ENCODE measurements at places on chromosomes 3 and 15.

- DNase-seq = no peak
Measured at GRCh38 chr3:189744235-189744634, 113.0 kb downstream of the TP63 start.

DNA sequence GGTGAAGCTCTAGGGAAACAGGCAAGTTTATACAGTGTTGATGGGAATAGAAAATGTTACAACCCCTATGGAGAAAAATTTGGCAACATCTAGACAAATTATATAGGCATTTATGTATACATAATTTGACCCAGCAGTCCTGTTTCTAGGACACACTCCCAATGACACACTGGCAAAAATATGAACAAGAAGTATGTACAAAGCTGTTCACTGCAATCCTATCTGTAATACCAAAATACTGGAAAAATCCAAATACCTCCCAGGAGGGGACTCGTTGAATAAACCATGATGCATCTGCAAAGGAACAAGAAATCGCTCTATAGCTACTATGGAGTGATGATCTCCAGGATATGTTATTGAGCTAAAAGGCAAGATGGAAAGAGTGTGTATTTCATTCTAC lies 8.5 kb downstream of the BFSP2 start:
- no peak for DNase-seq

- no peak for DNase-seq
Measured at GRCh38 chr3:9937486-9938238, 4.0 kb downstream of the CRELD1 start.

- DNase-seq = no peak
Measured at GRCh38 chr3:195768414-195768813, 43.3 kb downstream of the MUC4 start.

- no peak for DNase-seq
Measured at GRCh38 chr3:169710619-169711018, 47.1 kb upstream of the MECOM start.

DNA sequence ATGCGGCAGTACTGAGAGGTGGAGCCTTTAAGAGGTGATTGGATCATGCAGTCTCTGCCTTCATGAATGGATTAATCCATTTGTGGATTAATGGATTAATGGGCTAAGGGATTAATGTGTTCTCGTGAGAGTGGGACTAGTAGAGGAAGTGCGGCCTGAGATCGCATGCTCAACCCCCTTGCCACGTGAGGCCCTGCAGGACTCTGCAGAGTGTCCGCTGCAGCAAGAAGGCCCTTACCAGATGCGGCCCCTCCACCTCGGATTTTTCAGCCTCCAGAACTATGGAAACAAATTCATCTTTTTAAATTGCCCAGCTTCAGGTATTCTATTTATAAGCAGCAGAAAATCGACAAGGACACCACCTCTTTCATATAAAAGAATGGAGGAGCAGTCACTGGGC lies 148.8 kb downstream of the TPRA1 start:
- no peak for DNase-seq

- peak; percentile 66 for DNase-seq
Measured at GRCh38 chr3:77038468-77038929, 1.4 kb upstream of the ROBO2 start.

DNA sequence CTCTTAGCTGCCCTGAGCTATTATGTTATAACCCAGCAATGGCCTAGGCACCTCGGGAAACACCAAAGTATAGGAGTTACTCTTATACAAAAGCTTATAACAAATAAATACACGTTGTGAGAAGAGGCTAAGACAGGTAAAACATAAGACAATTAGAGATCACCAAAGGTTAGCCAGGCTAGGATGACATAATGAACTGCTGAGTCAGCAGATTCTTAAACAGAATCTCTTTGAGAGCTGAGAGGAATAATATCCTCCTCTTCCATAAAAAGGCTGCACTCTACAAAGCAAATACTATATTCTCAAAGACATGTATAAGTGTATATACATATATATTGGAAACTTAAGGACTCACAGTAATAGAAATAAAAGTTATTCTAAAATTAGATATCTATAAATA lies 37.2 kb downstream of the GOLIM4 start:
- DNase-seq = no peak

- DNase-seq = no peak
Measured at GRCh38 chr3:77045686-77046085, 5.8 kb downstream of the ROBO2 start.

- DNase-seq = no peak
Measured at GRCh38 chr3:195226900-195227447, 44.0 kb downstream of the XXYLT1 start.

DNA sequence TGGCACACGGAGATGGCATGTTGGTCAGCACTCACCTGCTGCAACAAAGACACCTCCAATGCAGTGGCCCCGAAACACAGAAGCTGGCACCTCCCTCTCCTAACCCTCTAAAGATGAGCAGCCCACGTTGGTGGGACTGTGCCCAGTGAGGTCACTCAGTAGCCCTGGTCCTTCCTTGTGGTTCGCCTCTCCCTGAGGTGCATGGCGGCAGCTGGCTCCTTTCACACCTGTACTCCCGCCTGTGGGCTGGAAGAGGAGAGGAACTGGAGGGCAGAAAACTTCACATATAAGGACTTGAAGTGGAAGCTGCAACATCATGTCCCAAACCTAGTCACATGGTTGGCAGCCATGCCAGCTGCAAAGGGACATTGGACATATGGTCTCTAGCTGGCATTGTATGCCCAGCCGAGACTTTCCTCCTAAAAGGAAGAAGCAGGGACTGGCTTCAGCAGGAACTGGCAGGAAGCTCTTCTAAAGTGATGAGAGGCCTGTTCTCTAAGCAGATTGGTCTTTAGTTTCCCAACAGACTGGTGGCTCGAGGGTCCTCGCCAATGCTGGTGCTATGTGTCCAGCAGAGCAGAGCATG lies 10.8 kb upstream of the C3orf22 start:
- no peak for DNase-seq

GRCh38 chr3:112530573-112530972 lies 31.2 kb downstream of the ATG3 start:
- no peak for DNase-seq

GRCh38 chr3:114221165-114221880 lies 16.1 kb downstream of the ZNF80 start:
- no peak for DNase-seq

- no peak for DNase-seq
Measured at GRCh38 chr3:175073219-175073905, 214.2 kb downstream of the NAALADL2 start.

GRCh38 chr3:152047465-152047864 lies 174.0 kb downstream of the SUCNR1 start:
- no peak for DNase-seq

DNA sequence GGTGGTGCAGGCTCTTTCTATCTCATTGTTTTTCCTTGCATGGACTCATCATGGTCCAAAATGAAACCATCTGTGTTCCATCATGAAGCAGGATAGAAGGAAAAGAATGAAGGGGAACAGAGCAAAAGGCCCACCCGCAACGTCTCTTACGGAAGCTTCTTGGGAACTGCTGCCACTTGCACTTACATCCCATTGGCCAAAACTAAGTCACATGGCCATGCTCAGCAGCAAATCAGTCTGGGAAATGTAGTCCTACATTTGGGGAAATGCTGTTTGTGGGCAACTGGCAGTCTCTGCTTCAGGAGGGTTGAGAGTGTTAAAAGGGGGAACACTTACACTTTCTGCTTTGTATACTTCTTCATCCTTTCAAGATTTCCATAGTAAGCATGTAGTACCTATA lies 191.6 kb downstream of the SV2B start:
- DNase-seq = no peak

DNA sequence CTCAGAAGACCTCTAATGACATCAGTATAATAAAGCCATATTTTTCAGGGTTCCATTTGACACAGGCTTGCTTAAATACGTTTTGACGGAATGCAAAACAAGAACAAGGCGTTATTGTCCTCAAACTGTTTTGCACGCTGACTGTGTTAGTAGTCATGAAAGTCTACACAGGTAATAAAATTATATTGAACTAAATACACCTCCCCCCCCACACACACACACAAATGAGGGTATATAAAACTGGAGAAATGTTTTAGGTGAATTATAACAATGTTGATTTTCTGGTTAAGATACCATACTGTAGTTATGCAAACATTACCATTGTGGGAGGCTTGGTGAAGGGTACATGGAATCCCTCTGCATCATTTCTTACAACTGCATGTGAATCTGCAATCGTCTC lies 257.1 kb upstream of the ARRDC4 start:
- DNase-seq = no peak

DNA sequence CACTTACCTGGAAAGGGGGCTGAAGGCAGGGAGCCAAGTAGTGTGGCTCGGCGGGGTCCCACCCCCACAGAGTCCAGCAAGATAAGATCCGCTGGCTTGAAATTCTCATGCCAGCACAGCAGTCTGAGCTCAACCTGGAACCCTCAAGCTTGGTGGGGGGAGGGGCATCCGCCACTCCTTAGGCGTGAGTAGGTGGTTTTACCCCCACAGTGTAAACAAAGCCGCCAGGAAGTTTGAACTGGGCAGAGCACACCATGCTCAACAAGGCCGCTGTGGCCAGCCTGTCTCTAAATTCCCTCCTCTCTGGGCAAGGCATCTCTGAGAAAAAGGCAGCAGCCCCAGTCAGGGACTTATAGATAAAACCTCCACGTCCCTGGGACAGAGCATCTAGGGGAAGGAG lies 156.3 kb downstream of the KBTBD8 start:
- no peak for DNase-seq

DNA sequence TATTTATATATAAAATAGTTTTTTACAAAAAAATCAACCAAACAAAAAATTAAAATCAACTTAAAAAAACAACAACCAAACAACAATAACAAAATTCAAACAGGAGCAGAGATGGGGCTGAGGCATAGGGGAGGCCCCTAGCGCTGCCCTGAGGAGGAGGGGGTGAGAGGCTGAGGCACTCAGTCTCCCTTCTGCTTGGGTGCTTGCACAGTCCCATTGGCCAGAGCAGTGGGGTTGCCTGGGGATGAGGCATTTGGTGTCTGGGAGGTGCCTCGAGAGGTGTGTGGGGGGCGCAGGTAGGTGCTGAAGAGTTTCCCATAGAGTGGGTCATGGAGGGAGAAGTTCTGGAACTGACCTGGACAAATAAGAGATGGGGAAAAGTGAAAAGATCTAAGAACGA lies 8.0 kb downstream of the LPCAT4 start:
- no peak for DNase-seq

DNA sequence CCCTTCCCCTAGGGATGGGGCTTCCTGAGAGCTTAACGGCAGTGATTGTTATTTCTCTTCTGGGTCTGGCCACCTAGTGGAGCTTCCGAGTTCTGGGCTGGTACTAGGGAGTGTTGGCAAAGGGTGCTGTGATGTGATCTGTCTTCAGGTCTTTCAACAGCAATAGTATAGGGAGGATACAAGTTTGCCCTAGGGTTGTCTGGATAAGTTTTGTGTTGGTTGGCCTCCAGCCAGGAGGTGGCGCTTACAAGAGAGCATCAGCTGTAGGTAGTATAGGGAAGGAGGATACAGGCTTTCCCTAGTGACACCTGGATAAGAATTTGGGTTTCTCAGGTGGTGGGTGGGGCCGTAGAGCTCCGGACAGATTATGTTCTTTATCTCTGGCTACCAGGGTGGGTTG lies 19.2 kb upstream of the CPOX start:
- DNase-seq = no peak

DNA sequence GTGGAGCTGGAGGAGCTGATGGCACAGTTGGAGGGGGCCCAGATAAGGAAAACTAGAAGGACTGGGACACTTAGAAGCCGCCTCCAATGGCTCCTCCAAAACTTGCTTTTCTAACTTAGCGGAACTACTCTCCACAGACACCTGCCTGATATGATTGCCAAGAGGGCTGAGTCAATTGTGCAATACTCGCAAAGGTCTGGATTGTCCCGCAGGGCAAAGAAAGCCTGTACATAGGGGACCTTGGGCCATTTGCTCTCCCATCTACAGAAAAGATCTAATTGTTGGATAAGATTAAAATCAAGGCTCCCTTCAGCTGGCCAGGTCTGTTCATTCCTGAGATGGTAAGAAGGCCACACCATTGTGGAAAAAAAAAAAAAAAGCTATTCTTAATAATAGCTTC lies 69.7 kb upstream of the ATP11B start:
- no peak for DNase-seq

Measured in caudate nucleus (tissue), 63 donors.